Kidney epithelial cell (primary cell): ENCODE measurements at places on chromosomes 7 and 10. TPM values are rescaled to one million over a fixed set of nuclear protein-coding genes. Genes with fewer than 3 reads are reported as not detected.

- no peak for DNase-seq
Observed at GRCh38 chr7:6556196-6556595, 4.9 kb upstream of the GRID2IP start.

DNA sequence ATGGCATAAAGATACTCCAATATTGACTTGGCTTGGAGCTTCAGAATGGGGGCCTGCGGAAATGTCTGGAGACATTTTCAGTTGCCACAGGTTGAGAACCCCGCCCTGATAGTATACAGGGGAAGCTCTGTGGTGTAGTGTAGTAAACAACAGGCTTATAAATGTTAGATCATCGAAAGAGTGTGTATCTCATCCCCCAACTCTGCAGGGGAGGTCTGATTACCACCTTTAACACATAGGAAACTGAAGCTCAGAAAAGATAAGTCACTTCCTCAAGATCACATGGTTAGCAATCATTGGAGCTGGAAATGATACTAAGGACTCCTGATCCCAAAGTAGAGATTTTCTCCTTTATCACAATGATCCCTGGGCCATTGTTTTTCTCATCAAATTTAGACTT, 144.5 kb upstream of the BMPER start:
- no peak for DNase-seq

DNA sequence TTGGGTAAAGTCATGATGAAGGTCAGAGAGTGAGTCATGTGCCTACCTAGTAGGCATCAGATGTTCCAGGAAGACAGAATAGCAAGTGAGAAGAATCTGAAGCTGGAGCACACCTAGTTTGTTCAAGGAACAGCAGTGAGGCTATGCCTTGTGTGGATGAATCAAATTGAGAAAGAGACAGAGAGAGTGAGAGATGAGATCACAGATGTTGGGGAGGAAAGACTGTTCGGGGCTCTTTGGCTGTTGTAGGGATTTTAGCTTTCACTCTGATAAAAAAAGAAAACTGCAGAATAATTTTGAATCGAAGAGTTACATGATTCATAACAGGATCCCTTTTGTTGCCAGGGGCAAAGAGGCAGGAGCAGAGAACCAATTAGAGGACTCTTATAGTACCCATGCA, 6.3 kb downstream of the LIPF start:
- no peak for DNase-seq

GRCh38 chr10:112507988-112508387, 61.0 kb downstream of the VTI1A start:
- no peak for DNase-seq

DNA sequence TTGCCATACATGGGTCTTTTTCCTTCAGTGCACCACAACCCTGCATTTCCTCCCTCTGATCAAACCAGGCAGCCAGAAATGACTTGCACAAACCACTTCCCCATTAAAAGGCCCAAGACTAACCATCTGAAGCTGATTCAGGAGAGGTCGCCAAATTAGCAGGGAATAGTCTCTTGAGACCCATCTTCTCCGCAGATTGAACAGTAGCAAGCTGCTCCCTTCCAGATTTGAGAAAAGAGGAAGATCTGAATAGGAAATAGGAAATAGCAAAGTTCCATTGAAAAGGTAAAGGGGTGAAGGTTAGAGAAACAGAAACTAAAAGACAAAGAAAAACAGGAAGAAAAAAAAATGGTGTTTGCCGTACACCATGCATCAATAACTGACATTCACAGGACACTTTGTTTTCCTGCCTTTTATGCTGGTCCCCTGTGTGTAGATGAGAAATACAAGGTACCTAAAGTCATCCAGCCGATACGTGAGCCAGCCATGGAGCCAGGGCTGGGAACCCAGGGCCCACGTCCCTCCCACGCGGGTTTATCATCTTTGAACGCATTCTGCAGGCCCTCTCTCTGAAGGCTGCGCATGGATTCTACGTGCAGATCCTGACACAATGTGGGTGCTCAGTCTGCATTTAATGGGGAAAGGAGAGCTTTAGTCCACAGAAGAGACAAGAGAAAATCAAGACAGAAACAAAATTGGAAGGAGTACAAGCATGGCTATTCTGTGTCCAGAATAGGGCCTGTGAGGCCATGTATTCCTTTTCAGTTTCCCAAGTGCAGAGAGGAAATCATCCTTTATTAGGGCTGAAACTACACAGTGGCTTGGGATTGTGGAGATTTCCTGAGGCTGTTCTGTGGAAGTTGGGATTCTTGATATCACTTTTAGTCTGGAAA, 268.4 kb upstream of the NPVF start:
- DNase-seq, result no peak

- DNase-seq, result no peak
Observed at GRCh38 chr10:83909001-83909400, 230.3 kb upstream of the GHITM start.

GRCh38 chr7:37930226-37930948, 9.9 kb downstream of the EPDR1 start:
- no peak for DNase-seq

DNA sequence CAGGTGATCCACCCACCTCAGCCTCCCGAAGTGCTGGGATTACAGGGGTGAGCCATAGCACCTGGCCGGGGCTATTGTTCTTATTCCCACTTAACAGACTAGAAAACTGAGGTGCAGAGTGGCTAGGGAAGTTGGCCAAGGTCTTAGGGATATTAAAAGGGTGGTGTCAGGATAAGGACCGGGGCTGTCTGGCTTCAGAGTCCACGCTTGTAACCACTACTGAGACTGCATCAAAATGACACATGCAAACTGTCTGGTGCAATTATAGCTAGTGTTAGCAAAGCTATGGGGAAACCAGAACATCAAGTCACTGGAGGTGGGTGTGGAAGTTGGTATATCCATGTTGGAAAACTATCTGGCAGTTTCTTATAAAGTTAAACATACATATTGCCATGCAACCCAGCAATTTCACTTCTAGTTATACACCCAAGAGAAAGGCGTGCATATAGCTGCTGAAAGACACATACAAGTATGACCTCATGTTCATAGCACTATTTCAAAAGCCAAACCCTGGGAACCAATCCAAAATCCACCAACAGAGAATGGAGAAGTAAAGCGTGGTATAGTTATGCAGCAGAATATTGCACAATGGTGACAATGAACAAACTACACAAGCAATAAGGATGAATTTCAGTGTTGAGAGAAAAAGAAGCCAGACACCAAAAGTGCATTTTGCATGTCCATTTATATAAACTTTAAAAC, 33.9 kb upstream of the EEPD1 start:
- no peak for DNase-seq

GRCh38 chr7:80884511-80885195, 34.2 kb downstream of the SEMA3C start:
- DNase-seq, result no peak

- DNase-seq, result no peak
Observed at GRCh38 chr7:84076219-84076618, 118.4 kb downstream of the SEMA3A start.

GRCh38 chr10:74947781-74948401, 121.5 kb downstream of the KAT6B start:
- DNase-seq, result no peak

The CCDC172 gene
- total RNA-seq, result not detected in 2 replicates

The SLC29A3 gene
- 3.6 TPM in 2 replicates for total RNA-seq

The PPRC1 gene
- 27.0 and 30.5 TPM in 2 replicates for total RNA-seq

The MYOZ1 gene
- total RNA-seq, result 0.55 and 0.92 TPM in 2 replicates

The SPAM1 gene
- not detected in 2 replicates for total RNA-seq

The KCNMA1 gene
- total RNA-seq, result 18.9 and 23.6 TPM in 2 replicates

The RBP4 gene
- not detected in 2 replicates for total RNA-seq

The MSMB gene
- total RNA-seq, result not detected in 2 replicates

The ZNF32 gene
- total RNA-seq, result 40.3 and 52.1 TPM in 2 replicates
